ENCODE measurements at places on chromosomes 3 and 15. TPM values are rescaled to one million over a fixed set of nuclear protein-coding genes. Genes with fewer than 3 reads are reported as not detected.

GRCh38 chr3:117814975-117815374, 1105.4 kb downstream of the TUSC7 start:
- peak; percentile 54 for DNase-seq

GRCh38 chr3:61562721-61563312, 1.4 kb downstream of the PTPRG start:
- DNase-seq: peak; percentile 35

Gene CEP152
- 1.4 TPM for polyA plus RNA-seq

- DNase-seq: peak; percentile 50
These were observed 48.2 kb upstream of the MYO5C start for GRCh38 chr15:52343831-52344230.

GRCh38 chr3:146072061-146072460, 88.9 kb downstream of the PLOD2 start:
- DNase-seq: no peak

All from IMR-90 (cell line).